ENCODE measurements at places on chromosomes 11 and 22. TPM values are rescaled to one million over a fixed set of nuclear protein-coding genes. Genes with fewer than 3 reads are reported as not detected.

DNA sequence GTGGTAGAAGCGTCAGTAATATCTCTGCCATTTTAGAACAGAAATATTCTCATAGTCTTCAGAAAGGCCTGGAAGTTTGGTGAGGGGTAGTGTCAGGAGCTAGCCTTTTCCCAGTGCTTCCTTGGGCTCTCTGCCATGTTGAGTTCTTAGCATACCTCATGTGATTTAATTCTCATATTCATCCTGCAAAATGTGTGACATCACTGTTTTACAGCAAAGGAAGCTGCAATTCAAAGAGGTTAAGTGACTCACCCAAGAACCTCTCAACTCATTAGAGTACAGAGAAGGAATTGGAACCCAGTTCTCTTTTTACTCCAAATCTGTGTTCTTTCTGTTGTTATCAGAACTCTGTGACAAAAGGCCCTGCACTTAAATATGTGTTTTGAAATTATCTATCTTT is 72.1 kb downstream of the RNF169 start:
- no peaks in the 10 kb centered on the region for H3K27me3 ChIP-seq
- no peaks in the 10 kb centered on the region for H3K36me3 ChIP-seq
- H3K4me3 ChIP-seq, result no peak overlapping the region
- H3K27ac ChIP-seq, result no peak overlapping the region

- peak; percentile 23 for DNase-seq
- peak overlapping the region; percentile 67 for H3K27ac ChIP-seq
- no peak overlapping the region for H3K4me3 ChIP-seq
- H3K36me3 ChIP-seq, result no peaks in the 10 kb centered on the region
- no peaks in the 10 kb centered on the region for H3K27me3 ChIP-seq
- peaks cover 4% of the 10 kb centered on the region for H3K4me1 ChIP-seq
Measured at GRCh38 chr11:114044042-114044871, 15.3 kb upstream of the ZBTB16 start.

- H3K4me1 ChIP-seq, result peaks cover 28% of the 10 kb centered on the region
- peak; percentile 67 for DNase-seq
- H3K36me3 ChIP-seq, result no peaks in the 10 kb centered on the region
- H3K27me3 ChIP-seq, result no peaks in the 10 kb centered on the region
- no peak overlapping the region for H3K4me3 ChIP-seq
Measured at GRCh38 chr11:120215634-120216033, 4.8 kb downstream of the OAF start.

- no peak overlapping the region for H3K4me3 ChIP-seq
- H3K36me3 ChIP-seq, result no peaks in the 10 kb centered on the region
- H3K27ac ChIP-seq, result no peak overlapping the region
- no peak for DNase-seq
- H3K4me1 ChIP-seq, result peaks cover 9% of the 10 kb centered on the region
Measured at GRCh38 chr22:19728836-19729235, 5.5 kb downstream of the GP1BB start.

DNA sequence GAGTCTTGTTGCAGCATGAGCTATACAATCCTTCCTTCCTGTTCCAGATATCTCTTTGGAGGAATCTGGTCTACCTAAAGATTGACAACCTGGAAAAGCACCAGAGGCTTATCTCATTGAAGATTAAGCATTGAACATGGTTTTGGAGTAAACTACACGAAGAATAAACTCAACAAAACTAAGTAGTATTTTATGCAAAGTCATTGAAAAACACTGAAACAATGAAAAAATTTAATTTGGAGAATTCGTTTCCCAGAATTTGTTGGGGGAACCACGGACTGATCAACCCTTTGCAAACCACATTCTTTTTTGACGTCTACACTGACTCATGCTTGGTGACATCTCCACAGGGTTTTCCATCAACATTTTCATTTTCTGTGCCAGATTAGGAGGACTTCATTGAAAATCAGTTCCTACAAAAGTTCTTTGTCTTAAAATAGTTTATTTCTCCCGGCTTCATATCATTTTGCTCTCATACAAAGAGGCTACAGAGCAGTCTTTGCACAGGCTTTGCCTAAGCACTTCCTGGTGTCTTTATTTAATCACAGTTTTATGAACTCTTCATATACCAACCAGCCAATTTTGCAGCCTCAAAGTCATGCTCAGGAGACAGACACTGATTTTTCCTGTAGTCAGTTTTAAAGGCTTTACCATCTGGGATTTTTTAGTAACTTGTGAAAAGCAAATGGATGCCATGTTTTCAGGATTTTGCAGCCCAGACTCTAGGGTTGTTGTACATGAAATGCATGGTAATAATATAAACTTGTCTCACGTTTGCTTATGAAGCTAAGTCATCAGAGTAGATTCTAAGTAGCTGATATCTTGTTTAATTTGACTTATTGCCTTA is 186.3 kb downstream of the C11orf91 start:
- H3K27me3 ChIP-seq, result peaks cover 4% of the 10 kb centered on the region
- no peak overlapping the region for H3K4me3 ChIP-seq
- no peaks in the 10 kb centered on the region for H3K4me1 ChIP-seq

- no peaks in the 10 kb centered on the region for H3K36me3 ChIP-seq
- no peak overlapping the region for H3K27ac ChIP-seq
- no peak overlapping the region for H3K4me3 ChIP-seq
- H3K27me3 ChIP-seq, result no peaks in the 10 kb centered on the region
- peaks cover 7% of the 10 kb centered on the region for H3K4me1 ChIP-seq
Measured at GRCh38 chr11:102194257-102194656, 84.0 kb downstream of the YAP1 start.

DNA sequence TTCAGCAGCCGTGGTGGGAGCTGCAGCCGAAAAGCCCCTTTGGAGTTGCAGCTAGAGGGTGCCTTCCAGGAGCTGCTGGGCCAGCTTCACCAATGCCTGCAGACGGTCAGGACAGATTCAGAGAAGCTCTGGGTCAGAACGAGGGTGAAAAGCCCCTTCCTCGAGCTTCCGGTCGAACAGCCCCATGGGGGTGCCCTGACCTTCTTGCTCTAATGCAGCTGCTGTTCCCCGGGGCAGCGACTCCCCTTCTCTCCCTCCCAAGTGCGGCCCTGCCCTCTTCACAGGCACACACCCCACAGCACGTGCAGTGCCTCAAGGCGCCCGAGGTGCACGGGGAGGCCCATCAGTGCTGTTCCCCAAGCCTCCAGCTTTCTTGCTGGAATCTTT is 9.6 kb upstream of the IFITM3 start:
- H3K36me3 ChIP-seq, result no peaks in the 10 kb centered on the region
- peaks cover 24% of the 10 kb centered on the region for H3K4me1 ChIP-seq
- no peak for DNase-seq
- H3K27ac ChIP-seq, result no peak overlapping the region
- no peaks in the 10 kb centered on the region for H3K27me3 ChIP-seq
- no peak overlapping the region for H3K4me3 ChIP-seq

DNA sequence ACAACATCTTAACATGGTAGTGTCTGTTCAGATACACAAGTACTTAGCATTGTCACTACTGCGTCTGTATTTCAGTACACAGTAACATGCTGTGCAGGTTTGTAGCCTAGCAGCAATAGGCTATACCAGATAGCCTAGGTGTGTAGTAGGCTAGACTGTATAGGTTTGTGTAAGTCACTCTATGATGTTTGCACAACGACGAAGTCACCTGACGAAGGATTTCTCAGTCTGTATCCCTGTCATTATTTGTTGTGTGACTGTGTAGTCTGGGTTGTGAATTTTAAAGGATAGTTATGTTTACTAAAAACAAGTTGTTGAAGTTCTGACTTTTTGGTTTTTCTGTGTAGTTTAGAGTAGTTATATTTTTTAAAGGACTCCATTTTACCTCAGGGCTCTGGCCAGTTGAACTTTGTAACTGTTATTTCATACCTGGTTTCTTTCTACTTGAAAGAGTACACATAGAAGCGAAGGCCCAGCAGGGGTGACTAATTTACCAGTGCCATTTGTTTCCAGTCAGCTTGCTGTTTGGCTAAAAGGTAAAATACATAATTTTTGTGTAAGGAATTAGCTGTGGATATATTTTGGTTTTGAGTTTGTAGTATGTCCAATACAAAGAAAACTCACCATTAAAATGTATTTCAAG is 72.3 kb downstream of the PPP6R3 start:
- H3K4me1 ChIP-seq, result peaks cover 58% of the 10 kb centered on the region
- H3K36me3 ChIP-seq, result no peaks in the 10 kb centered on the region
- DNase-seq, result no peak

- DNase-seq, result no peak
- no peak overlapping the region for H3K27ac ChIP-seq
- H3K27me3 ChIP-seq, result no peaks in the 10 kb centered on the region
- H3K36me3 ChIP-seq, result no peaks in the 10 kb centered on the region
Measured at GRCh38 chr11:117833401-117833891, 8.9 kb upstream of the FXYD2 start.

DNA sequence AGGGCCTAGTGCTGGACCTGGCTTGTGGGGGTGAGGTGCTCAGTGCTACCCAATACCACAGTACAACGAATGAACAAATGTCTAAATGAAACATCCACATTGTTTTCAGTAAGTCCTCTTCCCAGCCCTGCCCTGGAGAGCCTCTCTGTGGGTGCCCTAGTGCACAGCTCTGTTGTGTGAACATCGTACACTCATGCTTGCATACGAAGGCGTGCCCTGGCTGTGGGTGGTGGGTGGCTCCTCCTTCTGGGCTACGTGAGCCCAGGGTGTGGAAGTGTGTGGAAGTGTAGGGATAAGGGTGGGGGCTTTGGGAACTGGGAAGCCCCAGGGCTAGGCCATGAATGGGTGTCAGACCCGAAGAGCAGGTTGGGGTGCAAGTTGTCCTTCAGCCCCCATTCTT is 592 bp upstream of the NLRX1 start:
- no peak overlapping the region for H3K4me3 ChIP-seq
- no peaks in the 10 kb centered on the region for H3K27me3 ChIP-seq
- H3K36me3 ChIP-seq, result peaks cover 3% of the 10 kb centered on the region
- peaks cover 6% of the 10 kb centered on the region for H3K4me1 ChIP-seq
- H3K27ac ChIP-seq, result no peak overlapping the region

- H3K27me3 ChIP-seq, result no peaks in the 10 kb centered on the region
- H3K4me3 ChIP-seq, result no peak overlapping the region
- DNase-seq, result no peak
- H3K27ac ChIP-seq, result no peak overlapping the region
- H3K4me1 ChIP-seq, result peaks cover 4% of the 10 kb centered on the region
Measured at GRCh38 chr11:69666752-69667536, 8.2 kb downstream of the LTO1 start.

DNA sequence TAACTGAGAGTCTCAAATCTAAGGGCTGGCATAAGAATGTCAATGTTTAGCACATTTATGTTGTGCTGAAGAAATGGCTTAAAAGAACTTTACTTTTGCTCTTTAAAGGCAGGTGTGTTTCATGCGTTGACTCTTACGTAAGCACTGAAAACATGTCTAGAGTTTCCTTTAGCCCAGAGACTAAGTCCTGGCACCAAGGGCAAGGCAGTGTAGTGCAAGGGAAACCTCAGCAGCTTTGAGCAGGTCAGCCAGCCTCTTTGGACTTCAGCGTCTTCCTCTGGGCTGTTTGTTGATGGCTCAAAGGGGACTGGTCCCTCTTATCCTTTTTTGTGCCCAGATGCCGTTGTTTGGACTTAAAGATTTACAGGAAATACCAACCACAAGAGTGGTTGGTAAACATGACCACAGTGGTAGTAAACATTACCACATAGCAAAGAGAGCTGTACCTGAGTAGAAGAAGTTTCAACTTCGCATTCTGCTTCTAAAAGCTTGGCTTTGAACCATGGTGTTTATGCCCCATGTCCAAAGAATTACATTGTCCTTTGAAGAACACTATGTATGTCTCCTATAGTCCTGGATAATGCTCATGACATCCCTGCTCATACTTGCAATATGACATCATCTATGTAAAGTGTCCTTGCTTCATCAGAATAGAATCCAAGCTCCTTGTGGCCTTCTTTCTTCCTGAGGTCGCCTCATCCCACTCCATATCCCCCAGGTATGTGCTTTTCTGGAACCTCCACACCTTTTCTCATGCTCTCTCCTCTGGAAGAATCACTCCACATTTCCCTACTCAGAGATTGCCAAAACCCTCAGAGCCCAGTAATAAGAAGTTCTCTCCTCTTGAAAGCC is 23.5 kb downstream of the TENM4 start:
- no peak for DNase-seq
- no peaks in the 10 kb centered on the region for H3K4me1 ChIP-seq
- no peaks in the 10 kb centered on the region for H3K36me3 ChIP-seq
- H3K27ac ChIP-seq, result no peak overlapping the region

DNA sequence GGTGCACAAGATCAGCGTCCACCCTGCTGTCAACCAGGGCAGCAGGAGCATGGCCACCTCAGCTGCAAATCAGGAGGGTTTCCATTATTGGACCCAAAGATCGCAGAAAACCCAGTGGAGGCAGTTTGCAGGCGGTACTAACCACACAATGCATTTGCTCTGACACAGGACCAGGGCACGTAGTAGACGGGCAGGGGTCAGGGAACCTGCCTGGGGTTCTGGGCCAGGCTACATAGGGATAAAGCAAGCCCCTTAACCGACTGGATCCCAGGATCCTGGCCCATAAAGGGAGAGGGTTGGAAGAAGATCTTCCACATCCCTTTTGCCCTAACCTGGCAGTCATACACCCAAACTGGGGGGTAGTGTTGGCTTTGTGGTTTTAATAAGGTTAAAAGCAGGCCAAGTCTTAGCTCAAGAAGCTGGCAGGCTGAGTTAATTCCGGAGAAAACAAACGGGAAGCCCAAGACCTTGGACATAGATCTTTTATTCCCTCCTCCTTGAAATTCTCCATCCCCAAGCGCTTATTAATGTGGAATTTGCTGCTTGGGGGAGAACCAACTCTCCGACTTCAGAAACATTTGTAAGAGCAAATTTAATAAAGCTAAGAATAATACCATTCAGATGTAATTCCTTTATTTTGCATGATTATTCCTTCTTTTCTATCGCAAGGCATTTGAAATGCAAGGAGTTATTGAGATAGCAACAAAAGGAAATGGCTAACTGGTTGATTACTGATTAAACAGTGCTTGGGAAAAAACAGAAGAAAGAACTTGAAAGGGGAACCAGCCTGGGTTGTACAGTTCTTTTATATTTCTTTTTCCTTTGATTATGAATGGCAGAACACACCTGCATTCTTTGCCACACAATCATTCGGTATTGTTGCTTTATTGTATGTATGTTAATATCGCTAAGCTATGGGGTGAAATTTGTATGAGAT is 6.3 kb upstream of the ARHGAP8 start:
- H3K36me3 ChIP-seq, result no peaks in the 10 kb centered on the region

- DNase-seq, result no peak
- no peaks in the 10 kb centered on the region for H3K27me3 ChIP-seq
- H3K27ac ChIP-seq, result no peak overlapping the region
Measured at GRCh38 chr11:91326280-91326679, 898.3 kb upstream of the FAT3 start.

GRCh38 chr11:8732748-8733241 is 50.2 kb downstream of the RPL27A start:
- H3K4me3 ChIP-seq, result no peak overlapping the region
- no peaks in the 10 kb centered on the region for H3K27me3 ChIP-seq
- DNase-seq, result peak; percentile 89

GRCh38 chr22:27295040-27295439 is 506.5 kb downstream of the MN1 start:
- no peak overlapping the region for H3K4me3 ChIP-seq
- no peaks in the 10 kb centered on the region for H3K4me1 ChIP-seq
- DNase-seq, result no peak
- H3K27me3 ChIP-seq, result peaks cover 37% of the 10 kb centered on the region
- no peaks in the 10 kb centered on the region for H3K36me3 ChIP-seq

GRCh38 chr11:24239930-24240329 is 256.9 kb upstream of the LUZP2 start:
- H3K27ac ChIP-seq, result no peak overlapping the region
- no peak overlapping the region for H3K4me3 ChIP-seq
- H3K36me3 ChIP-seq, result no peaks in the 10 kb centered on the region
- H3K4me1 ChIP-seq, result no peaks in the 10 kb centered on the region

- H3K36me3 ChIP-seq, result no peaks in the 10 kb centered on the region
- peak overlapping the region; percentile 66 for H3K27ac ChIP-seq
- peaks cover 28% of the 10 kb centered on the region for H3K4me1 ChIP-seq
- peak; percentile 46 for DNase-seq
- no peak overlapping the region for H3K4me3 ChIP-seq
Measured at GRCh38 chr11:46914363-46914762, 4.0 kb downstream of the LRP4 start.

CARD10 gene
- 9.7 TPM for total RNA-seq

HDAC10 gene
- 6.8 TPM for total RNA-seq

APOL2 gene
- total RNA-seq, result 48.1 TPM
